Stimulated activated CD8-positive, alpha-beta memory T cell treated with anti-CD3 and anti-CD28 coated beads, Interleukin-15, amount 100 ng/mL, for 1 hour (primary cell): ENCODE measurements at places on chromosomes 16 and 17.

DNA sequence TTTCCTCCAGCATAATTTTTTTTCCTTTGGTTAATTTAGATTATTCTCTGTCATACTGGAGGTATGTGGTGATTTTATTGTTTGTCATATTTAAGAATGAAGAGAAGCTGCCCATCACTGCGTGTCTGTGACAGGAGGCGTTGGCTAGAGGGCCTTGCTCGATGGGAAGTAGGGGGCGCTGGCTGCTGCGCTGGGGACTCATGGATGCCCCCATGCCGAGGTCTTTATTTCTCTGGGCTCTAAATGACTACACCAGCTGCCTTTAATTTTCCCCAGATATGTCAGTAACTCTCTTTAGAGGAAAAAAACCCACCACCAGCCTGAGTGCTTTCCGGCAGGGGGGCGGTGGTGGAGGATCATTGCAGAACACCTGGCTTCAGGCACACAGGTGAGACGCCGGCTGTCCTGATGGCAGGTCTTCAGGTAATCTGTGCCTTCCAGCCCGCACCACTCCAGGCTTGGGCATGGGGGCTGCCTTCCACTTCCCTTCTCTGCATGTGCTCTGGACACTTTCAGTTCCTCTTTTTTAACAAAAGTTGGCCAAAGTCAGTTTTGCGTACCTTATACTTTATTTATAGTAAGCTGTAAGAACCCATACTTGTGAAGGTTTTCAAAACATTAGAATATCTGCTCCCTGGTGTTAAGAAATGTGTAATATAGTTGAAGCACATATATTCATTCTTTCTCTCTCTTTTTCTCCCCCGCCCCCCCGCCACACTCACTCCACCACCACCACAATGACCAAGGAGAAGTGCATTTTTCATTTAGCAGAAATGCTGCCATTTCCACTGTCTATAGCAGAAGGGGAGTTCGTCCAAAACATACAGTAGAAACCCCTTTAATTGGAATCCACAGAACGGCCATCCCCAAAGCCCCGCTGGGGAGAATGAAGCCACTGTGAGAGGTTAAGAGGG, 192.7 kb downstream of the RPTOR start:
- DNase-seq = no peak

GRCh38 chr17:42982266-42982665, 1.9 kb downstream of the RUNDC1 start:
- DNase-seq = no peak

GRCh38 chr17:19305761-19306159, 56.8 kb downstream of the B9D1 start:
- no peak for DNase-seq

DNA sequence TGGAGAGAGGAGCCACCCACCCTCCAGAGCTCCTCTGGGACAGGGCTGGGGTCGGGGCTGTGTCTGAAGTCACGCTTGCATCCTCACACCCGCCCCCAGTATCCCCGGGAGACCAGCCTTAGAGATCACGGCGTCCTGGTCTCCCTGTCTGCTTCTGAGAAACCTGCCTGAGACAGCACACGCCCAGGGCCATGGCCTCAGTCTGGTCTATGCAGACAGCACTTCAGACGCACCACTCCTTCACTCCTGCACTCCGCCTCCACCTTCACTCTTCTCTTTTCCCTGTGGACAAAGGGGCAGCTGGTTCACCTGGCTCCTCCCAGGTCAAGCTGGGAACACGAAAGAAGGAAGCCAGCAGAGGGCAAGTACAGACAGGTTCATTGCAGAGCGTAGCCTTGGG, 248.0 kb upstream of the GSE1 start:
- no peak for DNase-seq

- DNase-seq = no peak
Observed at GRCh38 chr16:61371881-61372280, 664.4 kb downstream of the CDH8 start.

GRCh38 chr17:48012151-48012520, 25.5 kb downstream of the COPZ2 start:
- DNase-seq = no peak

GRCh38 chr17:82301916-82302567, 15.4 kb downstream of the CD7 start:
- DNase-seq = no peak

GRCh38 chr16:81522108-81522701, 77.6 kb downstream of the CMIP start:
- DNase-seq = no peak

DNA sequence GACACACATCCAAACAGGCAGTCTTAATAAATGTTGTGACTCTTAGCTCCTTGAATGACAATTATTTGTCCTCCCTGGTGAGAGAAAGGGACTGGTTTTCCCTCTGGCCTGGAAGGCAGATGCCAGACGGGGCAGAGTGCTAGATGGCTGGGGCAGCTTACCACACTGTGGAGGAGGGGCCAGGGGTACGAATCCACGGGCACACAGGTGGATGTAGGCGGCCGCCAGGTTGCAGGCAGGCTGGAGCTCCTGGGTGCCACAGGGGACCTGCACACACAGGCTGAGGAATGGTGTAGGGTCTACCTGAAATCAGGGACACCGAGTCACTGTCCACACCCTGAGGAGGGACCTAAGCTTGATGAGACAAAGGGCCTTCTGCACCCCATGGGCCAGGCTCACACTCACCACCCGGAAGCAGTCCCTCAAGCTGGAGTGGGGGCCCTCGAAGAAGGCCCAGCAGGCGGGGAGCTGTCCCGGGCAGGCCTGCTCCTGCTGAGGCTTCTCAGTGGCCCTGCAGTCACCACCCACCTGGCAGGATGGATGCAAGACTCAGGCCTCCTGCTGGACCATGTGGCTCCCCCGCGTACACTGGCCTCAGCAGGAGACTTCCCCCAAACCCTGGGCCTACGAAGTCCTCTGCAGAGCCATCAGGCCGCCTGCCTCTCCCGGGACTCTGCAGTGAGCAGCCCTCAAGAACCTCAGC, 38.4 kb downstream of the RMI2 start:
- DNase-seq = no peak
